Fibroblast of skin of right quadriceps (primary cell): ENCODE measurements at places on chromosomes 11 and 22.

DNA sequence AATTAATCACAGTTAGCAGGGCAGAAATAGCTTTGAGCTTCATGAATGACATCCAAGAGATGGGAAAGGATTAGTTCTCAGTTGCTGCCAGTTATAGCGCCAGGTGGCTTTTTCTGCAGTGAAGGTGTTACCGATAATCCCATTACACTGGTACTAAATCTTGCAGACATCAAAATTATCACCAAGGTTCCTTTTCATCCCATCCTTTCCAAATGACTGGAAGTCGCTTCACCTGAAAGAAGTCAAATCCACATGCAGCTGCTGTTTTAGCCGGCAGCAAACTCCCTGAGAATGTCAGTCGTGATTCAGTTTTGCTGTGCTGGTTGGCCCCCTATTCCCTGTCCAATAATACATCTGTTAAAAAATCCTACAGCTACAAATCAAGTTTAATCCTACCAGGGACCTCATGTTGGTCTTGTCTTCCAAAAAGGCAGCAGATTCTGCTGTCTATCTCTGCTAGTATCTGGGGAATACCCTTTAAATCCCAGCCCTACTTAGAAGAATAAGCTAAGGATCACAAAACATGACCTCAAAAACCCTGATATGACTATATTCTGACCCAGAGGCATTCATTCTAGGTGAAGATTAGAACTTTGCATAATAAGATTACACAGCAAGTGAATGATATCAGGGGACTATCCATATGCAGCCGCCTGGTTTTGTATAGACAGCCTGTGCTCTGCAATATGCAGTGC lies 31.7 kb downstream of the IMMP1L start:
- DNase-seq: no peak

- no peak for DNase-seq
These were observed 50.2 kb downstream of the GRM5 start for GRCh38 chr11:89015614-89016013.

- DNase-seq: no peak
These were observed 10.4 kb downstream of the TMPRSS6 start for GRCh38 chr22:37098976-37099591.

DNA sequence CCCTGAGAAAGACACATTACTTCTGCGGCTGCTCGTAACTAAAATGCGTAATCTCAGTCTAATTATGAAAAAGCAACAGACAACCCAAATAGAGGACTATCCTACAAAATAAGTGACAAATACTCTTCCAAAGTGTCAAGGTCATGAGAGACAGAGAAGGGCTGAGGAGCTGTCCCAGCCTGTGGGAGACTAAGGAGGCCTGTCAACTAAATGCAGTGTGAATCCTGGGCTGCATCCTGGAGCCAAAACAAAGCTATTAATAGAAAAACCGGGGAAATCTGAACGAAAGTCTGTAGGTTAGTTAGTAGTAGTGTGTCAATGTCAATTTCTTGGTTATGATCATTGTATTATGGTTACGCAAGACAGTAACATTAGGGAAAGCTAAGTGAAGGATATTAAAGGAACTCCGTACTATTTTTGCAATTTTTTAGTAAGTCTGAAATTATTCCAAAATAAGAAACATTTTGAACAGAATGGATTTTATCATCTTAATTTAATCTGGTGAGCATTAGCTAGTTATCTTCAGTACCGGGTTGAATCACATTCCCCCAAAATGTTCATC lies 39.8 kb upstream of the SLC35C1 start:
- no peak for DNase-seq

GRCh38 chr11:126410649-126411048 lies 55.2 kb downstream of the ST3GAL4 start:
- no peak for DNase-seq

DNA sequence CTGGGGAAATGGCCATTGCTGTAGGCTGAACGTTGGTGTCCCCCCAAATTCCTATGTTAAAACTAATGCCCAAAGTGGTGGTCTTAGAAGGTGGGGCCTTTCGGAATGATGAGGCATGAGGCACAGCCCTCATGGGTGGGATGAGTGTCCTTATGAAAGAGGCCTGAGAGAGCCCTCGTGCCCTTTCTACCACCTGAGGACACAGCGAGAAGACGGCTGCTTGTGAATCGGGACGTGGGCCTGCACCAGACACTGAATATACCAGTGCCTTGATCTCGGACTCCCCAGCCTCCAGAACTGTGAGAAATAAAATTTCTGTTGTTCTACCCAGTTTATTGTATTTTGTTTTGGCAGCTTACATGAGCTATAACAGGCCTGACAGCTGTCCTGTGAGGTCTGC lies 162.9 kb upstream of the B3GAT1 start:
- DNase-seq: no peak

DNA sequence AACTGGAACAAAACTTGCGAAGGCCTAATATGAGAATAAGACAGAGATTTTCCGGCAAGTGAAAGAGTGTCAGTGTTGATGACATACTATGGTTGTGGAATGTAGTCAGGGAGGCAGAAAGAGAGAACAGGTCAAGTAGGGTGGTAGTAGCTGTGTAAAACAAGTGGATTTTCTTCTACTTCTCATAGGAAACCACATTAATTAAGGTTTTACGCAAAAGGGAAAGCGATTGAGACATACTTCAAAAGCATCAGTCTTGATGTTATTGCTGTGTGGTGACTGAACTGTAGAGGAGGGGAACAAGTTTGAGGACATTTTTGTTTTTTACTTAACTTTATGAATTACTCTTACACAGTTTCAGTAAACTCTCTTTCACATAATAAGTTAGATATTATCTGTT lies 186.0 kb upstream of the CNTN5 start:
- no peak for DNase-seq

DNA sequence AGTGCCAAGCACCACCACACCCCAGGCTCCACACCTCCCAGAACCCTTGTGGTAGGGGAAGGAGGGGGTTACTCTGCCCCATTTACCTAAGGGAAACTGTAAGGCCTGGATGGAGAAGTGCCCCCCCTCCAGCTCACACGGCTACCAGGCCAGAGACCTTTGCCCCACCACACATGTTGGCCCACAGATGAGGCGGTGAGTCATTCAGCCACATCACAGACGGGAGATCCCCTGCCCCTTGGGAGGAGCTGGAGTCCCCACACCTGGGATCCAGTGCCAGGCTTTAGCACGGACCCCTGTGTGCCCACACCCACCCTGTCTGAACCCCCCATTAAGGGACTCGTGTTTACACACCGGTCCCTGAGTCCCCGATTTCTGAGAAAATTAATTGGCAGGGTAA lies 24.9 kb downstream of the CDKN1C start:
- DNase-seq: no peak

GRCh38 chr11:61969838-61970662 lies 2.6 kb upstream of the FTH1 start:
- peak; percentile 93 for DNase-seq

DNA sequence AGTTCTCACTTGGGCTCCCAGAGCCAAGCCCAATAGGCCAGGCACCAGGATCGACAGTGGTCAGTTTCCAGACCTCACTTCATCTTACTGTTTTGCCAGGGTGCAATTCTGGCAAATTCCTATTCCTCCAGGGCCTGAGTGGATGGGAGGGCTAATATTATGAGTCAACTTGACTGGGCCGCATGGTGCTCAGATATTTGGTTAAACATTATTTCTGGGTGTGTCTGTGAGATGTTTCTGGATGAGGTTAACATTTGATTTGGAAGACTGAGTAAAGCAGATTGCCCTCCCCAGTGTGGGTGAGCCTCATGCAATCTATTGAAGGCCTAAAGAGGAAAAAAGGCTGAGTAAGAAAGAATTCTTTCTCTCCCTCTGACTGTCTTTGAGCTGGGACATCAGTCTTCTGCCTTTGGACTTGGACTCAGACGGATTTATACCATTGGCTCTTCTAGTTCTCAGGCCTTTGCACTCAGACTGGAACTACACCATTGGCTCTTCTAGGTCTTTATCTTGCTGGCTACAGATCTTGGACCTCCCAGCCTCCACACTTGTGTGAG lies 132.9 kb upstream of the ZBED5 start:
- no peak for DNase-seq

- DNase-seq: no peak
These were observed 56.2 kb downstream of the CTSC start for GRCh38 chr11:88281317-88281712.

DNA sequence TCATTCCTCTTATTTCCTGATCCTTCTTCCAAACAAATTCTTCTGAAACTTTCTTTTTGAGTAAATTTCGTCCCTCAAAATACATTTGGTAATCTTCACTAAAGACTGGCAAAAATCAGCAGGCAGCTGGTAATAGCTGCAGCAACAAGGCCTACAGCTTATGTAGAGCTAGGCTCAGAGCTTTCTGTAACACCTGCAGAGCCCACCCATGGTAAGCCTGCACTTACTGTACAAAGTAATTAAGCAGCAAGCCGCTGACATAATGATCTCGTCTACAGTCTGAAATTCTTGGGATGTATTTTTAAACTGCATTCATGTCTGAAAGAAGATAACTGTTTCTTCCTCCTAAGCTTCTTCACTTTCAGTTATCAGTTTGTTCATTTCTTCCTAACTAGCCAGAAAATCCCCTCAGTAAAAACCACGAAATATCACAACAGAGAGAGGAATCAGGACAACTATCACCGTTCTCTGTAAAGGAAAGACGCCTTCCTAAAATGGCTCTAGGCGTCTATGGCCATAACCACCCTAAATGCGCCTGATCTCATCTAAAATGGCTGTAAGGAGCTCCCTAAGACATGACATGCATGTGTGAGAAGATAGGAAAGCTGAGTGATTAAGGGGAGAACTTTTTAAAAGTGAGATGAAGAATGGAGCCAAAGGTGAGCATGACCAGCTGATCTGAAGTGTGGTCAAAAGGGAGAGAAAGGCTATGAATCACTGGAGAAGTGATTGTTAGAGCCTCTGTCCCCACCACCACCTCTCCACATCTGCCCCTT lies 56.2 kb downstream of the DENND5A start:
- DNase-seq: no peak

DNA sequence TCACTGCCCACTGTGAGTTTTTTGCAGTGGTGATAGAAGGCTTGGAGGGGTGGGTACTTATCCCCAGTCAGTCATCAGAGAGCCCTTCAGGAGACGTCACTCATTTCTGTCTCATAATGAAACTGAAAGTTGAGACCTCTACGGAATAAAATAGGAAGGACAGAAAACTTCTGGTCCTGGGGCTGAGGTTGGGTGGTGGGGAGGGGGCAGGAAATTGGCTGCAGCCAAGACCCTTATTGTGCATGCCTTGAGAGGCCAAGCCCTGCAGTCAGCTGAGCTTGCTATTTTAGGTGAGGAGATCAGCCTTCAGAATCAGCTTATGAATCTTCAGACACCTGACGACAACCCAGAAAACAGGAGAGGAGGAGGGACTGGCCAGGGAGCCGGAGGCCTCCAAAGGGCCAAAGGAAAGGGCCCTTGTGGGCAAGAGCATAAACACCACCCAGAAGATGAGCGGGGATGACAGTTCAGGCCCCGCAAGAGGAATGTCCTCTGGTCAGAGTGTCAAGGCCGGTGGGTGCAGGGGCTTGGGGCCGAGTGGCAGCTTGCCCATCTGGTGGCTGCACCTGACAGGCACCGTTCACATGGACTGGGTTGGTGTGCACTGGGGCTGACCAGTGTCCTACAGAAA lies 17.9 kb upstream of the ADA2 start:
- DNase-seq: no peak

- peak; percentile 8 for DNase-seq
These were observed 18.3 kb downstream of the SMIM38 start for GRCh38 chr11:69173925-69174581.

GRCh38 chr22:45579306-45579705 lies 76.6 kb downstream of the FBLN1 start:
- DNase-seq: no peak

DNA sequence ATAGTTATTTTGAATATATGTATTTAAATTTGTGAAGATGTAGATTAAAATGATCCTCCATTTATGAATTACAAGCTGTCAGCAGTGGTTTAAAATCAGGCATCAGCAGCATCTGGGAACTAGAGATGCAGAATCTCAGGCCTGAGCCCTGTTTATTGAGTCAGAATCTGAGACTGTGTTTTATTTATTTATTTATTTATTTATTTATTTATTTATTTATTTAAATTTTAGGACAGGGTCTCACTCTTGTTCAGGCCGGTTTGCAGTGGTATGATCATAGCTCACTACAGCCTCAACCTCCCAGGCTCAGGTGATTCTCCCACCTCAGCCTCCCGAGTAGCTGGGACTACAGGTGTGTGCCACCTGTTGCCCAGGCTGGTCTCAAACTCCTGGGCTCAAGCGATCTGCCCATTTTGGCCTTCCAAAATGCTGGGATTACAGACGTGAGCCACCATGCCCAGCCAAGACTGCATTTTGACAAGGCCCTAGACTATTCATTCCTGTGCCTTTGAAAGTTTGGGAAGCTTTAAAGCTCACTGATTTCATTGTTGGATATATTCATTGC lies 70.7 kb downstream of the PPP6R3 start:
- DNase-seq: no peak

- DNase-seq: no peak
These were observed 587 bp downstream of the ESAM start for GRCh38 chr11:124761301-124762104.

DNA sequence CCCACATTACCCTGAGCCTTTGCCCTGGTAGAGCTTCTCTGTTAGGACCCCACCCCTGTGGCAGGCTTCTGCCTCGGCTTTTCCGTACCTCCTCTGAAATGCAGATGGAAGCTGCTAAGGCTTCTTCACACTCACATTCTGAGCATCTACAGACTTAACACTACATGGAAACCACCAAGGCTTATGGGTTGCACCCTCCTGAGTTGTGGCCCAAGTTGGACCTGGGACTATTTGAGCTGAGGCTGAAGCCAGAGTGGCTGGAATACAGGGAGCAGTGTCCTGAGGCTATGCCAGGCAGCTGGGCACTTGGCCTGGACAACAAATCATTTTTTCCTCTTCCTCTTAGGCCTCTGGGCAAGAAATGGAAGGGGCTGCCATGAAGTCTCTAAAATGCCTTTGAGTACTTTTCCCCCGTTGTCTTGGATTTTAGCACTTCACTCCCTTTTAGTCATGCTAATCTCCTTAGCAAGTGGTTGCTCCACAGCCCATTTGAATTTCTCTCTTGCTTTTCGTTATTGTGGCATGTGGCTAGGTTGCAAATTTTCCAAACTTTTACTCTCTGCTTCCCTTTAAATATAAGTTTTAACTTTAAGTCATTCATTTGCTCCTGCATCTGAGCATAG lies 114.8 kb upstream of the FIBIN start:
- no peak for DNase-seq

- peak; percentile 44 for DNase-seq
These were observed 7.1 kb upstream of the ATG16L2 start for GRCh38 chr11:72807021-72807693.

DNA sequence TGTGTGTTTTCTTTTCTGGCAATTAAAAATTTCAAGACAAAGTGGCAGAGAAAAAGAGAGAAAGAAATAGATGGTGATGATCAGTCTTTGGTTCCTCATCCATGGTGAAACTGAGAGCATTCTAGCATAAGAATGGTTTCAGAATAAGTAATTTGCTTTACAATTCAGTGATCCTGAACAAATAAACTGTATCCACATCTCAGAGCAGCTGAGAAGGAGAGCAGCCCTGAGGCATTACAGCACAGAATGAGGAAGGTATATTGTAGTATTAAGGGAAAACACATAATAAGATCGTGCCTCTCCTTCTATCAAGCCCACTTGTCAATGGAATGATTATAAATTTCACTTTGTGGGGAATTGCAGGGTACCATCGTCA lies 17.4 kb downstream of the LUZP2 start:
- DNase-seq: no peak

GRCh38 chr22:36744791-36745190 lies 31.1 kb downstream of the IFT27 start:
- no peak for DNase-seq
